ENCODE measurements at places on chromosomes 12 and 14.

GRCh38 chr12:120261951-120262851 lies 3.3 kb downstream of the PXN start:
- DNase-seq, result no peak

DNA sequence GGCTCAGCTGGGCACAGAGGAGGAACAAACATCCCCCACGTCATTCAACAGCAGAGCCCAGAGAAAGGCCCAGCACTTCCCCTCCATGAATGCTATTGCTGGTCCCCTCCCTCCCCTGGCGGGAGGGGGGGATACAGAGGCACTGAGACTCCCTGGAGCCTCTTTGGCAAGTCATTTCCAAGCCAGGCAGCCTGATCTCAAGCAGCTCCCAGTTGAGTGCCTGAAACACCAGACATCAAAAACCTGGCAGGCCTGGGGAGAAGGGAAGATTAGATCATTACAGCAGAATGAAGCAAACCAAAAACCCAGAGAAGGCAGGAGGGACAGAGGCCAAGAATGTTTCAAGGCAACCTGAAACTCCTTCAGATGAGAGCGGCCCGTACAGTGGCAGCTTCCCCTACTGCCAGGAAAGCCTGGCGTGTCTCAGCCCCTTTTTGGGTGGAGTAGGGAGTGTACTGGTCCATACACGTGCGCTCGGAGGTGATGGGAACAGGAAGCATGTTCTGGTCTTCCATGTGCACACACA lies 92.1 kb downstream of the LRRC74A start:
- DNase-seq, result peak; percentile 73

DNA sequence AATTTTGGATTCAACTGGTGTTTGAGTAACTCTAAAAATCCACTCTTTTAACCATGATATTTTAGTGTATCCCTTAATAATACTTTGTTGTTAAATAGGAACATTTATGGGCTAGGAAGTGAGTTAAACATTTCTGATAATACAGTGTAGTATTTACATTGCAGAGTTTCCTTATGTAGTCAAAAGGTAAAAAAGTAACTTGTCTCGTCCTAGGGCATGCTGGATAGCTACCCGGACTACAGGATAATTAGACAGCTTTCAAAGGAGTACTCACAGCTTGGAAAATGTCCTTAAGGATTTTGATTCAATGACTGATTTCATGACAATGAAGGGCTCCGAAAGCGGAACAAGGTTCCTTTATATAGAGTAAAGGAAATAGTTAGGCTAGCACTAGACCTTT lies 14.5 kb upstream of the KITLG start:
- DNase-seq, result no peak

DNA sequence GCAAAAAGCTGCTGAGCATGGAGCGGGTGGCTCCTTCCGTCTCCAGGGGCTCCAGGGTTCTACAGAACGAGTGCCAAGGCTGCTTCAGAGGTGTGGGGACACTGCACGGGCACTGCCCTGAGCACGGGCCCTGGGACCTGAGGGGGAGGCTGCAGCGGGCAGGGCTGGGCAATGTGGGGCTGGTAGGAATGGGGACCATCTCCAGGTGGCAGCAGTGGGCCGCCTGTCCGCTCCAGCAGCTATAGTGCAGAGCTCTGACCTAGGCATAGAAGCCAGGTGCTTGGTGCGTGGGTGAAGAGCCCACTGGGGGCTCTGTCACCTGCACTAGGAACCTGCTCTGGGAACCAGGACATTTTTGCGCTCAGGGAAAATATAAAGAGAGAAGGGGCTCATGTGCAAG lies 22.3 kb downstream of the HDAC7 start:
- no peak for DNase-seq

DNA sequence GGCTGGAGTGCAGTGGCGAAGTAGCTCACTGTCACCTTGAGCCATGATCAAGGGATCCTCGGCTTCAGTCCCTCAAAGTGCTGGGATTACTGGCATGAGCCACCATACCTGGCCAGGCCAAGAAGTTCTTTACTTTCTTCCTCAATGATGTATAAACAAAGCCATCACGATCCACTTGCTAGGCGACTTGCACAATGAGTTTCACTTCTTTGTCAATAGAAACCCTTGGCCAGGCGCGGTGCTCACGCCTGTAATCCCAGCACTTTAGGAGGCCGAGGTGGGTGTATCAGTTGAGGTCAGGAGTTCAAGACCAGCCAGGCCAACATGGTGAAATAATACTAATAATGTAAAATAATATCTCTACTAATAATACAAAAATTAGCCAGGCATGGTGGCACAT lies 14.4 kb upstream of the SPSB2 start:
- DNase-seq, result no peak

DNA sequence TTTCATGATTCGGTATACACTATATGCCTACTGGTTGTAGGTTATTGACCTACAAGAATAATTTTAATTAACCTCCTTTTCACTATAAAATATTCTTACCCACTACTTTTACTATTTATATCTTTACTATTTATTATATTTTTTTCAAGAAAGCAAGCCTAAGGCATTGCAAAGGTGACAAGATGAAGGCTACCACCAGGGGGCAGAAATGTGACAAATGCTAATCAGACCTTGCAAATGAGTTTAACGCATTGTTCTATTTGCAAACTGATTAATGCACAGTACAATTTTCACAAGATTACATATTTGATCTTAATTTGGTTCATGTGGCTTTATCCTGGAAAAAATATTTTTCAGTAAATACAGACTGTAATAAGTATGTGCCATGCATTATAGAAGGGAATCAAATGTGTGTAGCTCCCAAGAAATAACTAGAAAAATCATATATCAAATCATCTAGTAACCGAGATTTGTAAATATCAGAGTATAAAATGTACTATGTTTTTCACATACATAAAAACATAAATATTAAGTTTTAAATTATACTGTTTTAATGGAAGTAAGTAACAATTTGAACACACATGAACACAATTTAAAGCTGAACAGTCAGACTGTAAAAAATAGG lies 107.0 kb downstream of the ADAMTS20 start:
- DNase-seq, result peak; percentile 60

GRCh38 chr12:107287436-107288413 lies 194.4 kb upstream of the CRY1 start:
- no peak for DNase-seq

Data from NCI-H2081 (cell line).